IMR-90 (cell line): ENCODE measurements at places on chromosomes 1 and 21.
A peak's percentile ranks its signal among the peaks of the same experiment; 100 is the strongest.

GRCh38 chr1:233884461-233885151 is 19.9 kb upstream of the SLC35F3 start:
- DNase-seq, result no peak

DNA sequence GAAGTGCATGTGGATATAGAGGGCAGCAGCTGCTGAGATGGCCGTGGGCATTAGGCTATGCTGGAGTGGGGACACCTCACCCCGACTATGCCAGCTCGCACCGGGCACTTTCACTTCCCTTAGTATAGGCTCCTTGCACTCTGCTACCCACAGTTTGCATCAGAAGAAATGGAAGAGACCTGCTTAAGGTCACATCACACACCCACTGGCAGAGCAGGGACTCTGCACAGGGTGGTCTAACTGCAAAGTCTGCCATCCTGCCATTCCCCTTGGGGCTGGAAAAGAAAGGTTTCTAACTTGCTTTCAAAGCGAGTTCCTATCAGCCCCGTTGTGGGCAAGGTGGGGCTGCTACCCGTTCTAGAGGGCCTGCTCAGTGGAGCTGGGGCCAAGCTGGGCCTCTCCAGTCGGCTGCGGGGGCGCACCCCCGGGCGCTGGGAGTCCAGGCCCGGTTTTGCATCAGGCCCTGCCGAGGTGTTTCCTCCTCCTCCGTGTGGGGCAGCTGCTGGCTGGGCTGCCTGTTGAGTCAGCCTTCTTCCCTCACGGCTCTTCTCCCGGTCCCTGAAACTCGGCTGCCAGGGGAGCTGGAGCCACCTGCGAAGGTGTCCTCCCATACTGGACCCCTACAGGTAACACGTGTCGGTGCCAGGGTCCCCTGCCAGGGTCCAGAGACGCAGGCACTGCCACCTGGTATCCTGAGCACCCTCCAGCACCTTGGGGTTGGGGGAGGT is at the start of gene SYTL1:
SYTL1 (plus strand) TSS at position 498 of the 728 bp plus-strand sequence. CDS start 3,313 bp downstream, outside the sequence.
- peak; percentile 67 for DNase-seq

- DNase-seq, result no peak
Measured at GRCh38 chr1:57889676-57890320, 465.9 kb upstream of the DAB1 start.

DNA sequence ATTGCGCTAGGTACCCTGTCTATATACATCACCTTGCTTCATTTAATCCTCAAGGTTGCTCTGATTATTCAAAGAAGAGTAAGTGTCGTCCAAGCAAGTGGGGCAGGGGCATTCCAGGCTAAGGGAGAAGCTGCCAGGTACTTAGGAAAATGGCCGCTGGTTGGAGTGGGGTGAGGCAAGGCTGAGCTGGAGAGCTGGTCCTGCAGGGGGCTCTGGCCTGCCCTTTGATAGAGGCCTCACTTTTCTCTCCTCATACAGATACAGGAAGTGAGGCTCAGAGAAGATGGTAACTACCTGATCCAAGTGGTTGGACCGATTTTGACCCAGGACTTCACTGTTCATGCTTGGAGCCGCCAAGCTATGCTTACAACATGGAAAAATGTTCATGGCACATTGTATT is 86.9 kb upstream of the ZBTB40 start:
- DNase-seq, result no peak
